ENCODE measurements at places on chromosomes 1 and 21.

GRCh38 chr1:26786437-26787380 lies 1.0 kb upstream of the PIGV start:
- peak; percentile 38 for DNase-seq

DNA sequence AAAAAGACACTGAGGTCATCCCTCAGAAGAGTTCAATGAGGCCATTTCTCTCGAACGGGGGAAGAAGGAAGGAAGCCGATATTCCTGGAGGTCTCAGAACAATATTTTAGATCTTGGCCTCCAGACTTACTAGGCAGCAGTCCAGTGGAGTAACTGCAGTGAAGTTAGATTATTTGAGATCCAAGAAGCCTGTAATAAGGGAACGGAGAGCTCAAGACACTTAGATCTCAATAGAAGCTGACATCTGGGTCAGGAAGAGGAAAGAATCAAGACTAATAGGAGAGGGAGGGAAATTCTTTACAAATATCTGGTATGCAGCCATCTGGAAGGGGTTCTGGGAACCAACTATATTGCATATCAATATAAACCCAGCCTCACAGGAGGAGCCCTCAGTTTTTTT lies 13.6 kb upstream of the ENAH start:
- no peak for DNase-seq

- DNase-seq = no peak
These were observed 77.2 kb downstream of the AK4 start for GRCh38 chr1:65225179-65225578.

- DNase-seq = no peak
These were observed 33.8 kb upstream of the CCN1 start for GRCh38 chr1:85546748-85547147.

GRCh38 chr1:117793413-117793812 lies 136.0 kb downstream of the GDAP2 start:
- no peak for DNase-seq

DNA sequence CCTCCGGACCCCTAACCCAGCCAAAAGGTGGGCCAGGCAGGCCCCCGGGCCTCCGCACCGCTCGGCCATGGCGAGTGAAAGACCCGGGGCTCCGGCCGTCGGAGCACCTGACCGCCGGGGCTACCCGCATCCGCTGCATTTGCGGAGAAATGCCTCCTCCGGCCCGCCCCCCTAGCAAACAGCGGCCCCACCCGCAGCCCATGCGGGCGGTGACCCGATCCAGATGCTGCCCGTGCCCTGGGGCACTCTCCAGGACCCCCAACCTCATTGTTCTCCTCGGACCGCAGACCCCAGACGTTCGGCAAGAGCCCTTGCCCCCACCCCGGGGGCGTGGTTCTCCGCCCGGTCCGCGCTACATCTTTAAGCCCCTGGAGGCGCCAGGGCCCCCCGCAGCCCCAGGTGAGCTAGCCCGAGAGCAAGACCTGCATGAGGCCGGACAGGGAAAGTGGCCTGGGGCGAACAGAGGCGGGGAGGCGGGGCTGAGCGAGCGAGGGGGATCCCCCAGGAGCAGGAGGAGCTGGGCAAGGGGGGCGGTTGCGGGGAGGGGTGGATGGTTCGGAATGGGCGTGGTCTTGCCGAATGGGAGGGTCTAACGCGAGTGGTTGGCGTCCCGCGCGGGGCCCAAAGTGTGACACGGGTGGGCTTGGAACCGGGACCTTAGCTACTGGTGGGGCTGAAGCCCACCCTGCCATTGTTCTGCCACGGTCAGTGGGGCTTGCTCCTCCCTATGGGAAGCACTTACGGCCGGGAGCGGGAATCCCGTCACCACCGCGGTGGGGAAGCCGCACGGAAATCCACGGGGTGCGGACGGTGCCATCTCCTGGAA lies 6.3 kb upstream of the CRYBG2 start:
- DNase-seq = no peak

DNA sequence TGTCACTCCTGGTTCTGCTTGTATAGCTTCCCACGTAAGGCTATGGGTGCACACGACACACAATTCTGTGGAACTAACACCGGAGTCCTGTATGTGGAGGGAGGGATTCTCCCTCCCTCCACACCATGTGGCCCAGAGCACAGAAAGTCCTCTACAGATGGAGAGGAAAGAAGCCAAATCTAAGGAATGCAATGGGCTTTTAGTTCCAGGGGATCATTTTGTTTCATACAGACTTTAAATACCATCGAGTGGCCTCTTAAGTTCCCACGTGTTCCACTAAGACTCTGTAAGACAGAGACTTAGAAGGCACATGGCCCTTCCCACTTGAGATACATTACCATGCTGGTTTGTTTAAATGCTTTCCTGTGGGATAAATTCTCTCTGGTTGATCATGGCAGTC lies 156.0 kb downstream of the TGFB2 start:
- DNase-seq = no peak

GRCh38 chr1:111204201-111204982 lies 3.9 kb upstream of the DENND2D start:
- DNase-seq = no peak

GRCh38 chr21:46145840-46146691 lies 9.3 kb downstream of the FTCD start:
- DNase-seq = no peak

- DNase-seq = no peak
These were observed 31.8 kb upstream of the RBM15 start for GRCh38 chr1:110307239-110307974.

DNA sequence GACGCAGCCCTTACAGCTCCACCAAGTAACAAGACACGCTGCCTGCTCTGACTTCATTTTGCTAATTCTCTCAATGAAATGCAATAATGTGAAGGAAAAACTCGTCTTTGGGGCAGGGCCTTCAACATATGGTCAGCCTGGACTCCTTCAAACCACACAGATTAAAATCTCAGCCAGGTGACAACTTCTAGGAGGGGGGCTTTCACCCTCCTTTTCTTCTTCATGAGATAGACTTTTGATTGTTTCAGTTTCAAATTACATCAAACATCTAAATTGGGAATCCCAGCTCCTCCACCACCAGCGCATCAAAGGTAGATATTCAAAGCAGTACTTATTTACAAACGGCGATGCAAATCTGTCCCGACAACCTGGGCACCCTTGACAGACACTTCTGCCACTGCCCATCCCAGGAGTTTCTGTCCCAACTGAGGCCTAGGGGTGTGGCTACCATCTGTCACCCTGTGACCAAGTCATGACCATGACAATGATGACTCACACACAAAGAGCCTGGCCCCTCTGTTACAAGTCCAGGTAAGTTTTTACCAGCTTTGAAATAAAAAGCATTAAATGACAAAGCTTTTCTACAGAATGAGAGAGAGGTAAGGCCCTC lies 29.7 kb downstream of the SSBP3 start:
- no peak for DNase-seq

DNA sequence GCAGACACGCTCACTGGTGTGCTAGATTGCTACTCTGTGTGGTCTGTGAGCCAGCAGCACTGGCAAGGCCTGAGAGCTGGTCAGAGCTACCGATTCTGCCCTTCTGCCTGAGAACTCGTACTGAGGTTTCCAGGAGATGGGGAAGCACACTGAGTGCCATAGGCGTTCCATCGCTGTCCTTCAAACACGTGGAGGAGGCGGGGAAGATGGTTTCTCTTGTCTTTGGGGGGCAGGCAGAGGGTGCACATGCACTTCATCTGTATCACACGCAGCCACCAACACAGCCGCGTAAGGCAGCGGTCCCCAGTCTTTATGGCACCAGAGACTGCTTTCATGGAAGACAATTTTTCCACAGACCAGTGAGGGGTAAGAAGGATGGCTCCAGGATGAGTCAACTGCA lies 23.8 kb upstream of the MX1 start:
- no peak for DNase-seq

GRCh38 chr1:204885790-204886189 lies 15.1 kb downstream of the NFASC start:
- no peak for DNase-seq

GRCh38 chr21:20451046-20451445 lies 547.2 kb upstream of the NCAM2 start:
- no peak for DNase-seq

- no peak for DNase-seq
These were observed 1.7 kb downstream of the COP1 start for GRCh38 chr1:176205332-176205914.

- no peak for DNase-seq
These were observed 315.0 kb downstream of the PTPRU start for GRCh38 chr1:29551123-29551936.

GRCh38 chr1:228219962-228220780 lies 12.3 kb downstream of the OBSCN start:
- DNase-seq = no peak

DNA sequence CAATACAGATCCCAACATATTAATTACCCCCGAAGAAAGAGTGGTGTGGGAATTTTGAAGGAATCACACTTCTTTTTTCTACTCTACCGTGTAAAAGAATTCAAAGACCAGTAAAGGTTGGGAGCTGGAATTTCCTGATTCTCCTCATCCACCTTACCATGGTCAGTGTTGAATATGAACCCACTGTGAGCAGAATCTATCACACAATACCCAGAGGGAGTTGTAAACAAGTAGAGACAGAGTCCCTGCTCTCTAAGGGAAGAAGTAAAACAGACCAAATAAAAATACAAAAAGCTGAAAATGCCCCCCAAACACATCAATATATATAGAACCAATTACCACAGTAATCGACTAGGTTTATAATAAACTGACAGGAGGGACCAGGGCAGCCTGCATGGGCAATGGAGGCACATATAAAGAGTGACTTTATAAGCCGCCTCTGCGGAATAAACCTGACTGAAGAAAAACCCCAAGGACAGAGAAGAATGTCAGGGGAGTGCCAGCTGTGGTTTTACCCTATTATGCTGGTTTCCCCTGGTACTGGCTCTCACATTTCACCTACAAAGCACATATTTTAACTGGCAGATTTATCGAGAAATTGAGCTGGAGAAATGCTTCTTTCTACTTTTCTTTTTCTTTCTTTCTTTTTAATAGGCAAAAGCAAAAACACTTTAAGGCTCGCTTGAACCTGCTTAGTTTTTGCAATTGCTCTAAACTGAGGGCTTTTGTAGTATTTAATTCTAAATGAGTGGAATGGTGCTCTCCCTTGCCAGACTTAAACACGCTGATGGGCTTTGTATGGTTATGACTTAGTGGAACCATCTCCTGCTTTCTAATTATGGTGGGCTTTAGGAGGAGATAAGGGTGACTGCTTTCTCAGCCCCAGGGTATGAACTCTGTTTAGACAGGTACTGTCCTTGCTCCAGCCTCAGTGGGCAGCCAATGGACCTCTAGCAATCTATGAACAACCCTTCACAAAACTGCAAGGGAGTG lies 244.8 kb downstream of the ASTN1 start:
- no peak for DNase-seq

DNA sequence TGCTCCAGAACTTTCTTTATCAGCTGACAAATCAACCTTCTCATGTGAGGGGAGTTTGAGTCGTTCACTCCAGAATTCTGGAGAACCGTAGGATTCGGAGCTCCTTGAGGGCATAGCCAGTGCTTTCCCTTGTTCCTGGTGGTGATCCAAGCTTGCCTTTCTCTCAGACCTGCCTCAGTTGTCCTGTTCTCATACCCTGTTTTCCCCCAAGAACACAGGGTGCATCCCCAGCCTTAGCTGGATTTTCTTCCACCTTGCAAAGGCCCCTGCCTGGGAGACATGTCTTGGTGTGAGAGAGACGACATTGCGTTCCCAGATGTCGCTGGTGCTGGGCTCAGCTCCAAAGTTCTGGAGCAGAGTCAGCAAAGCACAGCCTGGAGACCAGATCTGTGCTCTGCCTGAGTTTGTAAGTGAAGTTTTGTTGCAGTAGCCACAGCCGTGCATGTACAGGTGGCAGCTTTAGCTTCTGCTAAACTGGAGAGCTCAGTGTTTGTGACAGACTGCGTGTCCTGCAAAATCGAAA lies 40.0 kb downstream of the ABCG1 start:
- DNase-seq = no peak

DNA sequence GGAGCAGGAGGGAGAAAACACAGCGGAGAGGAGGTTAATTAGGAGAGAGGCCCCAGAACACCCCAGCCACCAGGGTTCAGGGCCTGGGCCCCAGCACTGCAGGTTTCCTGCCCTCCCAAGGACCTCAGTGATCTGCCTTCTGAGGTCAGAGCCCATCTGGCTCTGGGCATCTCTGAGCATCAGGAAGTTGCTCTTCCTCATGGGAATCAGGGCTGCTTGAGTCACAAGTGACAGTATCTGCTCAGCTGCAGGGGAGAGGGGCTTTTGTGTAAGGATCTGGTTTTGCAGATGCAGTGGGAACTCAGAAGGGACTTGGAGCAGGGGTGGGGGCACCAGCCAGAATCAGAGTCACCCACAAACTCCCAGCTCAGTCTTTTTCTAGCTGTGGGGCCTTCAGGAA lies 472.1 kb downstream of the PTPRU start:
- DNase-seq = no peak

DNA sequence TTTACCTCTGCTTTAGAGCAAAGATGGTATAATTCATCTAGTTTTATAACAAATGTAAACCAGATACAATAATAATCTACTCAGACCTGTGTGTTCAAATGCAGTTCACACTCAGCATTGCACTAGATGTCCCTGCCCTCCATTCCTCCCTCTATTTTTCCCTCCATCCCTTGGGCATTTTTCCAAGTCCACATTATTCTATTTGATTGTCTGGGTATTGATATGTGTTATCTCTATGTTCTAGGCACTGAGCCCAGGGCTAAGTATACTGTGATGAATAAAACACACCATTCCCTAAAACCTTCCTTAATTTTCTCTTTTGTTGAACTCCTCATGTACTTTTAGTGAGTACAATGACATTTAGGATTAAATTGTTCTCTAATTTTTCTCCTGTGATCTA lies 66.2 kb upstream of the HMCN1 start:
- no peak for DNase-seq

GRCh38 chr1:203045821-203046594 lies 19.7 kb downstream of the PPFIA4 start:
- DNase-seq = no peak

DNA sequence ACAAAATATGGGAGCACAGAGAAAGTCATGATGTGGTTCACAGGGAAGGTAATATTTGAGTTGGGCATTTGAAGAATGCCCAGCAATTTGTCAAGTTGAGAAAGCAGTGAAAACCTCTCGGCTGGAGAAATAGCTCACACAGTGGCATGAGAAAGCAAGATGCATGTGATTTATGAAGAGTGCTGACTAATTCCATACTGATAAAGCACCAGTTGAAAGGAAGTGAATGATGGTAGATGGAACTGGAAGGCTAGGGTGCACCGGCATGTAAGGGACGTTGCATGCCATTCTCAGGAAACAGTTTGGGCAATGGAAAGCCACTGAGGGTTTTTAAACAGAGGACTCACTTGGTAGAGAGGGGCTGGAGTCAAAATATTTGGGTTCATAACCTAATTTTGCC lies 53.5 kb upstream of the MTF2 start:
- no peak for DNase-seq

- no peak for DNase-seq
These were observed 5.0 kb upstream of the HHIPL2 start for GRCh38 chr1:222552882-222553281.

GRCh38 chr1:1755426-1755825 lies 22.8 kb downstream of the NADK start:
- DNase-seq = no peak

DNA sequence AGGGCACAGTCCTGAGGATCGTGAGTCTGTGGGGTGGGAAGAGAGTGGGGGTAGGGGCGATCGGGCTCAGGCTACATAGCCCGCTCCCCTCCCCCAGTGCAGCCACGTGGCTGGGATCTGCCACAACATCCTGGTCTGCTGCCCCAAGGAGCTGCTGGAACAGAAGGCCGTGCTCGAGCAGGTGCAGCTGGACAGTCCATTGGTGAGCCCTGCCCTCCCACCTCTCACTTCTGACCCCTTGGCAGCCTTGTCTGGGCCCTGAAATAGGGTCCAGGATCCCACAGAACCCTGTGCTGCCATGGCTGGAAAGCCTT lies 5.0 kb downstream of the CNKSR1 start:
- DNase-seq = no peak

- DNase-seq = no peak
These were observed 552 bp upstream of the ZNF691 start for GRCh38 chr1:42845866-42846256.
